NCI-H1436 (cell line): ENCODE measurements at places on chromosomes 12 and 14.
A peak's percentile ranks its signal among the peaks of the same experiment; 100 is the strongest.

GRCh38 chr12:39610436-39611025, 9.1 kb downstream of the ABCD2 start:
- DNase-seq: no peak

DNA sequence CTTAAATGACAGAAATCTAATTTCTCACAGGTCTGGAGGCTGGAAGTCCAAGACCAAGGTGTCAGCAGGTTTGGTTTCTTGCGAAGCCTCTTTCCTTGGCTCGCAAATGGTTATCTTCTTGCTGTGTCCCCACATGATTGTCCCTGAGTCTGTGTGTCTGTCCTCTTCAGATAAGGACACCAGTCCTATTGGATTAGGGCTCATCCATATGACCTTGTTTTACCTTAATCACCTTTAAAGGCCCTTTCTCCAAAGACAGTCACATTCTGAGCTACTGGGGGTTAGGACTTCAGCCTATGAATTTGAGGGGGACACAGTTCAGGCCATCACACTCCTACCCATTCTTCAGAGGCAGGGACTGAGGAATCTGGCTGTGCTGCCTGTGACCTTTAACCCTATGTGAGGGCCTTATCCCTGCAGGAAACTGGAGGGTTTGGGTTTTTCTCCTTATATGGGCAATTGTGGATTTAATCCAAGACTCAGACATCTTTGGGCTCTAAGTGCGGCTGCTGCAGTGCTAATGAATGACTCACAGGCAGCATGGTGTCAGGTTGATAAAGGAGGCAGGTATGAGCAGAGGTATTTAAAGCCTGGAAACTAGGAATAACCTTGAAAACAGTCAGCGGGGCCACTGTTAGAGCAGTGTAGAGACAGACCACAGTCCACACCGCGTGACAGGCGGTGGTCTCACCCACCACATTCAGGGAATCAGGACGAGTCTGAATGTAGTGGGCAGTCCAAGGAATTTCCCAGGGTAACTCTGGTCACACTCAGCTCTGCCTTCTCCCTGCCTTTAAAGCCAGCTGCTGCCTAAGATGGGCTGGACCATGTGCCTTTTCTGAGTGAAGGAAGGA, 10.2 kb downstream of the TPCN1 start:
- DNase-seq: no peak

GRCh38 chr14:74501135-74501614, 7.6 kb downstream of the ISCA2 start:
- DNase-seq: no peak

- no peak for DNase-seq
These were observed 168.2 kb downstream of the ACSS3 start for GRCh38 chr12:81245907-81246570.

- DNase-seq: no peak
These were observed 102.8 kb downstream of the RPAP3 start for GRCh38 chr12:47602949-47603558.

- no peak for DNase-seq
These were observed 192.1 kb downstream of the VRK1 start for GRCh38 chr14:96989306-96989705.

DNA sequence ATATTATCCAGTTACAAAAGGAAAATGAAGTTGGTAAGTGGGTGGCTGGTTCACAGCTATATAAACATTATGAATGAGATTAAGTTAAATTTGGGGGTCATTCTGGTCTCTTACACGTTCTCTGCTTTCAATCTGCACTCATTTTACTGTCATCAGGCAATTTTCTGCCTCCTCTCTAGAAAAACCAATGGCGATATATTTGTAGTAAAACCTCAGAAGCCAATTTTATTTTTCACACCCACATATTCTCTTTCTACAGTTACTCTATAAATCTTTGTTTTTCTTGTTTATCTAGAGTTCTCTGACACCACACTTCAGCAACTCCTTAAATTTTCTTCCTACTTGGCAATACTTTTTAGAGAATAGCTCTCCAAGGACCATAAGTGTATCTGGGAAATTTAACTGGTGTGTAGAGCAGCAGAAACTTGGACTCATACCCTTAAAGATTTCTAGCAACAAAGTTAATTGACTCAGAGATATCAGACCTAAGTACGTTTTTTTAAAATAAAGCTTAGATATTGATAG, 926.9 kb downstream of the TMTC2 start:
- DNase-seq: no peak

DNA sequence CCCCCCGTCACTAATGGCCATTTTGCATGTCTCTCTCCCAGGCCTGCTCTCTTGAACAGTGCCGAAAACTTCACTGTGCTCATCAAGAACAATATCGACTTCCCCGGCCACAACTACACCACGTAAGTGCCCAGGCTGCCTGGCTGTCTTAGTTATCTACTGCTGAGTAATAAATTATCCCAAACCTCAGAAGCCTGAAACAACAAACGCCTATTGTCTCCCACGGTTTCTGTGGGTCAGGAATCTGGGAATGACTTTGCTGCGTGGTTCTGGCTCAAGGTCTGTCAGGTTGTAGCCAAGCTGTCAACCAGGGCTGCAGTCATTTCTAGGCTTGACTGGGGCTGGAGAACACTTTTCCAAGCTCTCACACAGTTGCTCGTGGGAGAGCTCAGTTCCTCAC, 32.6 kb downstream of the P2RX7 start:
- DNase-seq: no peak

- DNase-seq: no peak
These were observed 59.4 kb downstream of the MYRFL start for GRCh38 chr12:69884386-69884785.

GRCh38 chr12:130435826-130436225, 98.1 kb downstream of the PIWIL1 start:
- DNase-seq: no peak

- DNase-seq: no peak
These were observed 316.9 kb upstream of the E2F7 start for GRCh38 chr12:77382096-77382742.

DNA sequence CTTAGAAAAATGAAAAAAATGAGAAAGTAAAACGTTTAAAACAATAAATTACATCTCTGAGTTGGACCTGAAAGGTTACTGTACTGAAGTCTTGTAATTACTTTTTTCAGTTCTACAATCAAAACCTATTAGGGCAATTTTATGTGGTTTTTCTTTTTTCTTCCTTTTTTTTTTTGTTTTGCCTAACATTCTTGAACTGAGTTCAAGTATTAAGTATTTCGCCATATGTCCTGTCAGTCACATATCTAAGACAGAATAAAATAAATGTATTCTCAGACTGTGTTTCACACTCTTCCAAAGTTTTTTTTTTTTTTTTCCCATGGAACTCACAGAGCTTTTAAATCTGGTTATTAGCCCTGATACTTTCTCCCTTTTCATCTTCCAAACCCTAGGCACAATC, 172.0 kb downstream of the BCAT1 start:
- DNase-seq: no peak

- peak; percentile 55 for DNase-seq
These were observed 11.7 kb upstream of the FBXL14 start for GRCh38 chr12:1606021-1606622.

- DNase-seq: no peak
These were observed 183.5 kb downstream of the PRKCH start for GRCh38 chr14:61504901-61505300.

DNA sequence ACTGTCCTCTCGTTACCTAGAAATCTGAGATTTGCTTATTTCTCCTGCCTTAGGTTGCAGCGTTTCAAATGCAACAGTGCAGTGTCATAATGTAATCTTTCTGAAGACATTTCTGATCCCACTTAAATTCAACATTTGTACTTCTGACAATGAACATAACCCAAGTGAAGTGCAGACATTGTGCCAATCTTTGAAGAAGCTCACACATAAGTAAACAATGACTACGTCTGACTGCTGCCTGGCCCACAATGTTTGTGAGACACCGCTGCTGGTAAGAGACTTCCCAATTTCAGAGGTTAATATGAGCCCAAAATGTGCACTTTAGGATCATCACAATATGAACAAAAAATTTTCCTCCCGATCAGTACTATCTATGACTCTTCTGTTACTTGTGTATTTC, 84.6 kb upstream of the BCL2L14 start:
- DNase-seq: no peak

GRCh38 chr14:79056879-79057278, 886.7 kb downstream of the NRXN3 start:
- no peak for DNase-seq

- no peak for DNase-seq
These were observed 1.4 kb upstream of the ABCD2 start for GRCh38 chr12:39620659-39621658.

GRCh38 chr12:88141425-88141773, 489 bp downstream of the CEP290 start:
- DNase-seq: no peak

DNA sequence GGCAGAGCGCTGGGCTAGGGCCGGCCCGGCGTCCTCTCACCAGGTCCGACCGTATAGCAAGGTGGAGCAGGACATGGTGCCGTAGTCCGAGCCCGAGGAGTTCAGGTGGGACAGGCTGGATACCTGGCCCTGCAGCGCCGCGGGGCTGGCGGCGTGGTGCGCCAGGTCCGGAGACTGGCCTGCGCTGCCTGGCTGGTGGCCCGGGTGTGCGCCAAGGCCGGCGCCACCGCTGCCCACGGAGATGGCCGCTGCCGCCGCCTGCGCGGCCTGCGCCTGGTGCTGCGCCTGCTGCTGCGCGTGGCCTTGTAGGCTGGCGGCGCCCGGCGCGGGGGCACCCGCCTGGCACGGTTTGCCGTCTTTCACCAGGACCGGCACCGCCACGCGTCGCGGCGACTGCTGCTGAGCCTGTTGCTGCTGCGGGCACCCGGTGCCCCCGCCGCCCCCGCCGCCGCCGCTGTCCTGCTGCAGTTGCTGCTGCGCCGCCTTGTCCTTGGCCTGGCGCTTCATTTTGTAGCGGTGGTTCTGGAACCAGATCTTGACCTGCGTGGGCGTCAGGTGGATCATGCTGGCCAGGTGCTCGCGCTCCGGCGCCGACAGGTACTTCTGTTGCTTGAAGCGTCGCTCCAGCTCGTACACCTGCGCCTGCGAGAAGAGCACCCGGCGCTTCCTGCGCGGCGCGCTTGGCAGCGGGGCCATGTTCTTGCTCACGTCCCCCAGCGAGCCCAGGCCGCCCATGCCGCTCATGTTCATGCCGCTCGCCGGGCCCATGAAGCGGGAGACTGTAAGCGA, 2.6 kb downstream of the NKX2-1 start:
- no peak for DNase-seq

GRCh38 chr14:93458234-93458633, 27.5 kb downstream of the UNC79 start:
- DNase-seq: no peak
